ENCODE measurements at places on chromosomes 6 and 20.

DNA sequence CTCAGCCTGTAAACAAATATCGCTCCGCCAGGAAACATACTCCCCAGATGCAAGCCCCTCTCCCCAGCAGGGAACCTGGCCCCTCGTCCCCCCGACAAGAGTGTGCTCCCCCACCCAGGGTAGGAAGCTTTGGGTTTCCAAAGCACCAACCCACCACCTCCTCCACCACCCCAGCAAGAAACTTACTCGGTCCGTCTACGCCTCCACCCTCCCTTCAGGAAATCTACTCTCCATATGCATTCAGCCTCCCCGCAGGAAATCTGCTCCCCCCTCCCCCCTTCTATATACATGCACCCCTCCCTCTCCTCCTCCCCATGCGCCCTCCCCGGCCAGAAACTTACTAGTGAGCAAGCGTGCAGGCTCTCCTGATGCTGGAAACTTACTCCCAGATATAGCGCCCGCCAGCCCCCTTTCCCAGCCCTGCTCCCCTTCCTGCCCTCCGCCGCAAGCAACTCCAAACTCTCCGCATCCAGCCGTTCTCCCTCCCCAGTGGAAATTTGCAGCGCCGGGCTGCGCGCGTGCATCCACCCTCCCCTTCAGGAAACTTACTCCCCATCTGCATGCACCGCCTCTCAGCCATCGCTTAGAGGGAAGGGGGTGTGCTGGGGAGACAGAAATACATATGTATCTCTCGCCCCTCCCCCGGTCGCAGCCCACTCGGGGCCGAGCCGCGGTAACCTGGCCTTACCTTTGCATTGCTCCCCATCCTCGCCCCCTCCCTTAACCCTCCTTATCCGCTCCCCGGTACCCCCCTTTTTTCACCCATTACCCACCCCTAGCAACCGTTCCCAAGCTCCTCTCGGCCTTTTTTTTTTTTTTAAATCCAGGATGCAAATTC, at the start of gene TRERF1:
TRERF1 (minus strand) TSS at position 594 of the 838 bp plus-strand sequence. CDS start 182,336 bp downstream, outside the sequence.
- DNase-seq, result no peak

DNA sequence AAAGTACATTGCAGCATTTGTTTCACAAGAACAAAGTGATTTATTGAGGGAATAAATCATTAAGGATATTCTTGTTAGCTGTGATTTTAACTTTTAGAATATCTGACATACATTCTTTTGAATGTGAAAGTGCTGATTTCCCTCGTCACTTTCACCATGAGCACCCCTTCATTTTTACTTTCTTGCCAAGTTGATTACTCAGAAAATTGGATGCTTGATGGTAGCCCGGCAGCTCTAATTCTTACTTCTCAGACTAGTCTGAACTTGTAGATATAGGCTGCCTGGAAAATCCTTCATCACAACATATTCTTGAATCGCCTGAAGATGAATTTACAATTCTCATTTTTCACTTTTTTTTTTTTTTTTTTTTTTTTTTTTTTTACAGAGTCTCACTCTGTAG, 147.1 kb upstream of the SMLR1 start:
- DNase-seq, result no peak

GRCh38 chr6:3795836-3796718, 44.6 kb upstream of the PXDC1 start:
- DNase-seq, result no peak

GRCh38 chr20:63132715-63133471, 83.0 kb downstream of the YTHDF1 start:
- no peak for DNase-seq

- no peak for DNase-seq
Measured at GRCh38 chr20:19254956-19255355, 42.5 kb downstream of the SLC24A3 start.

GRCh38 chr6:86789779-86790411, 147.4 kb upstream of the HTR1E start:
- no peak for DNase-seq

- no peak for DNase-seq
Measured at GRCh38 chr6:157410045-157410444, 29.1 kb downstream of the ZDHHC14 start.

- no peak for DNase-seq
Measured at GRCh38 chr6:164107297-164107995, 692.9 kb downstream of the QKI start.

- DNase-seq, result no peak
Measured at GRCh38 chr6:160998766-160999165, 7.2 kb downstream of the MAP3K4 start.

DNA sequence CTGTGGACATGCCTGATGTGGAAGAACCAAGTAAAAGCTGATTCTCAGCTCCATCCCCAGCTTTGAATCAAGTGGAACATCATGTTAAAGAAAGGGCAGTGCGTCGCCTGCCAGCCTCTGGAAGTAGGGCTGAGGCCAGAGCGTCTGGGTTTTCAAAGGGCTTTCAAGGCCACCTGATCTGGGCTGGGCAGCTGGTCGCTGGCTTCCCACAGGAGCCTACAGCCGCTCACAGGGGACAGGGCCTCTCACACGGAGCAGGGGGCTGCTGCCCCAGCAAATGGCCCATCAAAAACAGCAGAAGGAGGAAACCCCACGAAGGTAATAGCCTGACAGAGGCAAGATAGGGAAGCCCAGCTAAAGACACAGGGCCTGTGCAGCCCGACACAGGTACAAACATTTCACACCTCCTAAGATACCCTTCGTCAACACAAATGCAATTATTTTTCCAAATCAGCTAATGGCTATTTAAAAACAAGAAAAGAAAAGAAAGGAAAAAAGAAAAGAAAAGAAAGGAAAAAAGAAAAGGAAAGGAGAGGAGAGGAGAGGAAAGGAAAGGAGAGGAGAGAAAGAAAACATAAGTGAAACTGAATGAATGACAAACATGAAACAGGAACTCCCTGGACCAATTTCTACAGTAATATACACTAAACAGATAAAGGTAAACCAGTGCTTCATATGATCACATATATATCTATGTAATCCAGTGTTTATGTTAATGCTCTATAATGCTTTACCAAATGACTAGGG, 24.8 kb downstream of the RRBP1 start:
- no peak for DNase-seq

- peak; percentile 51 for DNase-seq
Measured at GRCh38 chr6:36120539-36120938, 9.8 kb upstream of the MAPK13 start.

GRCh38 chr6:17423026-17423425, 29.6 kb downstream of the CAP2 start:
- no peak for DNase-seq

DNA sequence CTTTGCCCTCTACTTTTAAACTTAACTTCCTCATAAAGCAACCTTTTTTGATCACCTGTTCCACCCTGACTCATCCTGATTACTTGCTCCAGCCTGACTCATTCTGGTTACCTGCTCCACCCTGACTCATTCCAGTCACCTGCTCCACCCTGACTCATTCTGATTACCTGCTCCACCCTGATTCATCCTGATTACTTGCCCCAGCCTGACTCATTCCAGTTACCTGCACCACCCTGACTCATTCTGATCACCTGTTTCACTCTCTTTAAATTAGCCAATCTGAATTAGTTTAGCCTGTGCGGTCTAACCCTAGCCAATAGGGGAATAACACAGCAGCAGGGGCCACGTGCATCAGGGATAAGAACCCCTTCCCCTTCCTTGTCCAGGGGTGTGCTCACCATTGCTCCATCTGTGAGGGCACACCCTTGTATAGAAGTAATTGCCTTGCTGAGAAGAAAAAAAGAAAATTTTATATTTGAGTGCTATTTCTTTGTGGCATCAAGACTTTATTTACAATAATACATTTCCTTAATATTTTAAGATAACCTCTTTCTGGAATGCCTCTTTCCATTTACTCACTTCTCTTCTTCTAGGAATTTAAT, 17.9 kb downstream of the HLA-G start:
- DNase-seq, result no peak

- no peak for DNase-seq
Measured at GRCh38 chr6:87210979-87211378, 55.6 kb downstream of the ZNF292 start.

DNA sequence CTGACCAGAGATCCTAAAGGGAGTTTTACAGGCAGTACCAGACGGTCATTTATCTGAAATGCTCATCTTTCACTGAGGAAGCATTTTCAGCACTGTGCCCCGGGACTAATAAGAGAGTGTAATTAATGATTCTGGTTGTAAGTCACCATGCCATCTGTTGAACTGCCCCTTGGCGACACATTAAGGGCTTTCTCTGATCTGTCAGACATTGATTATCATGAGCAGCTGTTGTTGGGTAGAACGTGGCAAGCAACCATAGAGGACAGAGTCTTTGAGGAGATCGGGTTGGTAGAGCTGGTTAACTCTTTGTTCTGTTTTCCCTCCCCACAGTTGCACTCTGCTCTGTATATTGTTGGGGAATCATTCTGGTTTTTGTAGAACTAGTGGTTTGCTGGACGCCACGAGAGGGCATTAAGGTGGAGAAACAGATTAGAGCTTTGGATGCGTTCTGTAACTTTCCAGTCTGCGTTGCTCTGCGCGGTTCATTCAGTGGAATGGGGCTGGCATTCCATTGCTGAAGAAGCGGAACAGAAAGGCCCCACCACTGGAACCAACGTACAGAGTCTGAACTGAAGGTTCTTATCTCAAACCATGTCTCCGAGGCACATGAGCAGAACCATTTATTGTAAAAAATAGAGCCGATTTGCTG, 34.3 kb downstream of the RPRD1B start:
- no peak for DNase-seq

DNA sequence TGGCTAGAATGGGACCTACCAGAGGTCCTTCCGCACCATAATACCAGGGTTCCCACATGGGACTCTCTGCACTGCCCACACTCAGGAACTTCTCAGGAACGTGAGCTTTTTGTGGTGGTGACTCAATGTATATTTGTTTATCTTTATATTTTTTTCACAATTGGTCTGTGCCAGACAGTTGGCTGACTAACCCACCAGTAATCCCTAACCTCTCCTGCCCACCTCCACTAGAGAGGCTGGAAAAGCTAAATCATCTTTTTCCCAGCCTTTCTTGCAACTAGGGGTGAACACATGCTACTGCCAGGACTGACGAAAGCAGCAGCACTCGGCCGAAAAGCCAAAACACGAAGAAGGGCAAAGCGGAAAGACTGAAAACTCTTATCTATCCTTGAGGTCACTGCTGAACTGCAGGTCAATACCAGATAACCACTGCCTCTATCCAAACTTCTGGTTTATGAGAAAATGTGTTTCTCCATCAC, 112.9 kb downstream of the TRERF1 start:
- DNase-seq, result no peak

DNA sequence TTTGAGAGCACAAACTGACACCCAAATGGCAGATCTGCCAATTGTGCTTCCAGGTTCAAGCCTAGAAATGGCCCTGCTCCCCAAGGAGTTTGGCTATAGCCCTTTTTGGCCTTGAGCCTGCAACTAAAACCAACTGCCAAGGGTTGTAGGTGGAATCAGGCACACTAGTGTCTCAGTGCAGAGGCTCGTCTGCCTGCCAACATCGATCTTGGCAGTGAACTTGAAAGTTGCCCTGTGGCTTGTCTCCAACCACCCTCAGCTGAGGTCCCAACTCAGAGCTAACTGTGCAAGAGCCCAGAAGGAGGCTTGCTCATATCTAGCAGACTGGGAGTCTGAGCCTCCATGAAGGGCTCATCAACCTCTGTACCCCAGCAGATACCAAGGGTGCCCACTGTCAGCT, 92.7 kb upstream of the GLP1R start:
- DNase-seq, result no peak

DNA sequence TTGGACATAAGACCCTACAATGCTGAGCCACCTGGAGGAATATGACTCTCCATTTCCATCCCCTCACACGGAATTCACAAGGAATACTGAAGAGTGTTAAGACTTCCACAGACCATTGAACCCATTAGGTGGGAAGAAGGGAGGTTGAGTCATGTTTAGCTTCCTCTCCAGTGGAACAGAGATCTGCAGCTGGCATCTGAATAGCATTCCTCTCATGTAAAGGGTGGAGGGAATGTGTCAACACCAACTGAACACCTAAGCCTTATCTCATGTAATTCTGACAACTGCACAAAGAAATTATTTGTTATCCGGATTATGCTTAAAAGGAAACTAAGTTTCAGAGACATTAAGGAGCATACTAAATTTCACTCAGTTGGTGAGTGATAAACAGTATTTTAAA, 705.9 kb downstream of the MAFB start:
- DNase-seq, result no peak

GRCh38 chr20:4112481-4113421, 97.4 kb upstream of the RNF24 start:
- no peak for DNase-seq

GRCh38 chr6:88680654-88681053, 282.8 kb downstream of the RNGTT start:
- no peak for DNase-seq

GRCh38 chr6:31383149-31383548, 20.2 kb upstream of the MICA start:
- no peak for DNase-seq

DNA sequence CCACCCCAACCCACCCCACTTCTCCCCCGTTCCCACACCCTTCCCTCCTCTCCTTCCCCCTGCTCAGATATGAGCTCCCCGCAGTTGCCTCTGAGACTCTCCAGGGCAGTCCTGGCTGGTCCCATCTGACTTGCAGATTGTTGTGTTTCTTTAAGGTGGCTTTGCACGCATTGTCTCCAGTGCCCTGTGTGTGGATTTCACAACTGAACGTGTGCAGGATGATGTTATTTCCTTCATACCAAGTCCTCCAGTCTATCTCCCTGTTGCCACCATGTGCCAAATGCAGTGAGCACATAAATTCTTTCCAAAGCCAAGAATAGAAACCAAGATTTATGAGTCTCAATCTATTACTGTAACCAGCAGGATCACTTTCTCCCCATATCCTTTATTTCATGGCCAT, 79.1 kb downstream of the TMEM242 start:
- DNase-seq, result no peak

DNA sequence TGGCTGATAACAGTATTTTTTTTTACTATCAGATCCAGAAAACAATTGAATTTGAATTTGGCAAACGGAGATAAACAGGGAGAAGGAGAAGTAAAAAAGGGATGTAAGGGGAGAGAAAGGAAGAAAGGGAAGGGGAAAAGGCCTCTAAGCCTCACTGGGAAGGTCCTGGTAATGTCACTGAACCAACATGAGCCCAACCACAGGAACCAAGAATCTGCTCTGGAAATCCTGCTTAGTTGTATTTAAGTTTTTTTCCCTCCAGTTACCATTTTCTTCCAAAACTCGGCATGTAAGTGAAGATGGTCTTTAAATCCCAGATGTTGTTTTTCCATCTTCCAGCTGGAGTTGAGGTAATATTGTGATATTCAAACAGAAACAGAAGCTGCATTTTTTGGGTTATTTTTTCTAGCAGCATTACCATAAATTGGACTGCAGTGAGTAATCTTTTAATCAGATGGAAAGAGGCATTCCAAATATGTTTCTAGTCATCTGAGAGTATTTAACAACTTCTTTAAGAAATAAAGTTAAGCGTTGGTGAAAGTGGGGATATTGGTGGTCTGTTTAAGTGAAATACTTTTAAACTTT, 91.1 kb downstream of the TXNDC5 start:
- DNase-seq, result no peak

- no peak for DNase-seq
Measured at GRCh38 chr6:55286824-55287223, 40.4 kb upstream of the GFRAL start.

- DNase-seq, result no peak
Measured at GRCh38 chr6:3061501-3061941, 6.8 kb upstream of the RIPK1 start.

GRCh38 chr20:45347936-45348778, at the start of gene SDC4:
Gene SDC4, minus strand, starts transcription at chr20:45348424. Its CDS starts 40 bp downstream, at chr20:45348384.
- DNase-seq, result peak; percentile 23

GRCh38 chr6:8530785-8531435, 95.6 kb upstream of the SLC35B3 start:
- no peak for DNase-seq

GRCh38 chr6:110509617-110510241, 33.3 kb upstream of the SLC22A16 start:
- DNase-seq, result no peak

Data from stimulated activated CD4-positive, alpha-beta T cell treated with anti-CD3 and anti-CD28 coated beads, TNF-alpha, amount 100 ng/mL, for 1 hour (primary cell).